ENCODE measurements at places on chromosomes 16 and 17.

- no peak for DNase-seq
These were observed 16.9 kb downstream of the EARS2 start for GRCh38 chr16:23539984-23540816.

- DNase-seq = no peak
These were observed 14.7 kb downstream of the DEXI start for GRCh38 chr16:10927497-10928112.

GRCh38 chr17:28040406-28040805, 2.1 kb upstream of the NLK start:
- DNase-seq = no peak

- no peak for DNase-seq
These were observed 121.8 kb downstream of the SPACA3 start for GRCh38 chr17:33113276-33113990.
